Right hindlimb (tissue), 1 donor: ENCODE measurements at places on chromosomes 6 and 20.
A peak's percentile ranks its signal among the peaks of the same experiment; 100 is the strongest.

GRCh38 chr6:33958526-33959328, 154.9 kb upstream of the MLN start:
- no peak for DNase-seq

DNA sequence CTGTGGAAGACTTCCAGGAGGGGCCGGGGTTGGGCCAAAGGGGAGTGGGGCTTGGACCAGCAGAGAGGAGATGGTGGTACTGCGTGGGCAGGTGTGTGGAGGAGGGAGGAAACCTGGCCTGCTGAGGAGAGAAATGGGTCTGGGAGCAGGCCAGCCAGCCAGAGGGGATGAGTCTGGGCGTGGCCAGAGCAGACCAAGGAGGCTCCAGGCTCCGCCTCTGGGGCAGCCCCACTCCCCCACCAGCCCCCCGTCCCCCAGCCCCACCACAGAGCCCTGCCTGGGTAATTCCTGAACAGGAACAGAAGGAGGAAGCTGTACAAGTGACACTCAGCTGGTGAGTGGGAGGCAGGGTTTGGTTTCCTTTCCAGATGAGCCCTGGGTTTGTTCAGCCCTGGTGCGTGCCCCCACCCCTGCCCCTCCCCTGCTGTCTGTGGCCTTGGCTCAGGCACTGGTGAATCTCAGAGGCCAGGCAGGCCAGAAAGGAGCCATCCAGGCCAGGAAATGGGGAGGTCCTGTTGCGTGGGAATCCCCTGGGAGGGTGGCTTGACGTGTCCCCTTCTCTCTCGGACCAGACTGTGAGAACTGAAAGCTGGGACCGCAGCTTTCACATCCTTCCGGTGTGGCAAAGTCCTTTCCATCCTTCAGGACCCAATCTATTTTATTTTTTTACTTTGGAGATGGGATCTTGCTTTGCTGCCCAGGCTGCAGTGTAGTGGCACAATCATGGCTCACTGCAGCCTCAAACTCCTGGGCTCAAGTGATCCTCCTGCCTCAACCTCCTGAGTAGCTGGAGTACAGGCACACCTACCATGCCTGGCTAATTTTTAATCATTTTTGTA, 9.4 kb upstream of the SRC start:
- DNase-seq = peak; percentile 65

DNA sequence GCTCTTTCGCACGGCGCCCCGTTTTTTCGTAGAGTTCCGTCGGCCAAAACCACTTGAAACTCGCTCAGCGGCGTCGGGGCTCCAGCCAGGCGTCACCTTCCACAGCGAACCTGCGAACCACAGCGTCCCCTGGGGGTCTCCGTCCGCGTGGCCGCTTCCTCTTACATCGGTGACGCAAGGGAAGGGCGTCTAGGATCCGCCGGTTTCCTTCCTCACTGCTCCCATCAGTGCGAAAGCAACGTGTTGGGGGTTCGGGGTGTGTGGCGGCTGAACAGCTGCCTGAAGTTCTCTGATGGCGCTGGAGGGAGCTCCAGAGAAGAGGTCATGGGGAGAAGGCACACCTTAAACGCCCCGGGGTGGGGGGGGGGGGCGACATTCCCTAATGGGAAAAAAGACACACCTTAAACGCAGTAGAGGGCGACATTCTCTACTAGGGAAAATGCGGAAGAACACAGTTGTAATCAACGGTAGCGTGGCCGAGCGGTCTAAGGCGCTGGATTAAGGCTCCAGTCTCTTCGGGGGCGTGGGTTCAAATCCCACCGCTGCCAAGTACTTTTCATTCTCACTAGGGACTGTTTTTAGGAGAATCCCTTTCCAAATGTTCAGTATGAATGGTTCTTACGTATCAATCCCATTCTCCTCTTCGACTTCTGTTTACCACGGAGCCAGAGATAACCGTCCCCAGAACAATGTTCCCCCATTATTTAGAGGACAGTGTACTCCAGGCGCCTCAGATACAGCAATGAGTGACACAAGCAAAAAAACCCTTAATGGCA, 16.4 kb downstream of the ZNF311 start:
- DNase-seq = peak; percentile 55

DNA sequence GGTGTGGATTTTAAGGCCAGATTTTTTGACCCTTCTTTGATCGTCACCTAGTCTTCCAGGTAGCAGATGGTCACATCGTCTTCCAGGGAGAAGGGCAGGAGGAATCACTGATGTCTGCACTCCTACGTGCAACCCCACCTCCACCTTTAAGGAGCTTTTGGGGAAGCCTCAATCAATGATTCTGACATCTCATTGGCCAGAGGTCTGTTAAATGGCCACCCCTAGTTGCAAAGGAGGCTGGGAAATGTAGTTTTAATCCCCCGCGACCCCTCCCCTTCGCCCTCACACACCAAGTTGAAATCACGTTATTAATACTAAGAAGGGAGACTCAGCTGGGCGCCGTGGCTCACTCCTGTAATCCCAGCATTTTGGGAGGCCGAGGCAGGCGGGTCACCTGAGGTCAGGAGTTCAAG, 151.4 kb downstream of the BCAS1 start:
- no peak for DNase-seq

- no peak for DNase-seq
These were observed 61.5 kb downstream of the SYNE1 start for GRCh38 chr6:152575621-152576150.
